ENCODE measurements at places on chromosomes 7 and 10.
A peak's percentile ranks its signal among the peaks of the same experiment; 100 is the strongest.

DNA sequence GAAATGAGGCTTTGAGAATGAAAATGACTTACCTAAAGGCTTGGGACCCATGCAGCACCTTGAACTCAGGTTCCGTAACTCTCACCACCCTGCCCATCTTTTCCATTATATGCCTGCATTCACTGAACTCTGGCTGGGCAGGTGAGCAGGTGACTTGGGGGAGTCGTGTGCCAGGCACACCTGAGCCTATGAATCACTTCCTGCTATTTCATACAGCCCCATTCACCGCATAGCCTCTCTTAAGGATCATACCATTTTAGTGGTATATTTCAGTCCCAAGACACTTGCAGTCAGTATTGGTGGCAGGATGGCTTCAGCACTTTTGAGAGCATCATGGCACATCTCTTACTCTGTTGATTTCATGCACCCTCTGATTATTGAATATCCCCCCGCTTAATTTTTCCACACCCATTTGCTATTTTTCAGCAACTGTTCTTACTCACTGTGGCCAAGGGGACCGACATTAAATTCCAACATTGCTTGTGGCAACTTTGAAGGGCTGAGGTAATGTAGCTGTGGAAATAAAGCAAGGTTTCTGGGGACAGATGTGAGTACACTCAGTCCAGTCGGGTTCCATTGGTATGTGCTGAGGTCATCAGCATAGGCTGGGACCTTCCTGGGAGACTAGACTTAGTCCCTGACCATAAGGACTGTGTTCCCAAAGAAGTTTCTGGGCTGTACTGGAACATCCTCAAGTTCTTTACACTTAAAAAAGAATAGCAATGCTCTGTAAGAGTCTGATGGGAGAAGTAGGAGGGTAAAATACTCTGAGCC lies 39.8 kb upstream of the ZNF438 start:
- no peak for DNase-seq

- DNase-seq: no peak
These were observed 19.3 kb downstream of the AOC1 start for GRCh38 chr7:150871601-150872000.

- DNase-seq: no peak
These were observed 186.2 kb upstream of the BMPER start for GRCh38 chr7:33719059-33719581.

DNA sequence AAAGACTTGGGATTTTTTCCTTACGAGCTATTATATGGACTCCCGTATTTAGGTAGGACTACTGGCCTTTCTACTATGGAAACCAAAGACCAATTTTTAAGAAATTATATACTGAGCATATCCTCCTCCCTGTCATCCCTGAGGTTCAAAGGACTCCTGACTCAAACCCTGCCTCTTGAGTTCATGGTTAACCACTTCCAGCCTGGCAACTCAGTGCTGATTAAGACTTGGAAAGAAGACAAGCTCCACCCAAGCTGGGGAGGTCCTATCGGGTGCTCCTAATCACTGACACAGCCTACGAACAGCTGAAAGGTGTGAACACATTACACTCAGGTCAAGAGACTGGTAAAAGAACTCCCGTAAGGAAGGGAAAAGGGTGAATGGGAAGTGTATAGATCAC lies 66.8 kb downstream of the LYZL2 start:
- DNase-seq: peak; percentile 44

DNA sequence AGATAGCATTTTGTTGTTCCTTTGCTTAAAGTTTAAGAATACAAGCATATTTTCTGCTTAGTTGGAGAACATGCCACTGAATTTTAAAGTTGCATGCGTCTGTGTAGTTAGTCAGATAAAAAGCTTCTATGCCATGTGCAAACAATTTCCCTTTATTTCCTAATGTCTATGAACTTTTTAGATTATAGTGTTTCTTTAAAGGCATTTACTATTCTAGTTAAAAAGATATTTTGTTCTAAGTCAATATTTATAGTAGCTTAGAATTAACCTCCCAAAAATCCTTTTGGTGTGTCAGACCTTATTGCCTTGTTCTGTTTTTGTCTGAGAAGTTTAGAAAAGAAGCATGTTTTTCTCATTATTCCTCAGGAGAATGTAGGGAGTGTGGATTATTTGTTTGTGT lies 99.0 kb upstream of the GATA3 start:
- DNase-seq: no peak

DNA sequence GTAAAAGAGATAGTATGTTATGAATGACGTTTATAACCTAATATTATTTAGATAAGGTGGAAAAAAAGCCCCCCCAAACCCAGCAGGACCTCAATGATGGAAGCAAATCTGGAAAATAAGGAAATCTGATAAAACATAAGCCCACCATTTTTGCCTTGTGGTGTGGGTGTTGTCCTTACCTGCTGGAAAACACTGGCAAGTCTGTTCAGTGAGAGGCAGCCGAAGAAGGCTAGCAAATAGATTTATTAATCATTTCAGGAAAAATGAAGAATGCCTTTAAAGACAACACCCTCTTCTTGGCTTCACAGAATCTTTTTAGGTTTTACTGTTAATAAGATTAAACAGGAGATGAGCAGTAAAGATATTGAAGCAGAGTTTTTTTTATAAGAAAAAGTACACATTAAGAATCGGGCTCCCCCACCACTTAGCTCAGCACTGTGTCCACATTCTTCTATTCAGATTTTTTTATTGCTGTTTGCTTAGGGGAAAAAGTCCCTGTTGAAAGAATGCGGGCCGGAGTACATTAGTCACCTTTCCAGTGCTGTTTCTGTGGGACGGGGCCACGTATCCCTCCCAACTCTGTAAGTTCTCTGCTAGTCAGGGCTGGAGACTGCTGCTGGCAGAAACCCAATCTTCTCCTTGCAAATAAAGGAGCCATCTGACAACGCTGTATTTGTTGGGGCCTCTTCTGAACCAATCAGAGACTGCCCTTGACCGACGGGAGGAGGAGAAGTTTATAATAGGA lies 104.1 kb downstream of the EVX1 start:
- no peak for DNase-seq

All from stimulated activated CD8-positive, alpha-beta memory T cell treated with anti-CD3 and anti-CD28 coated beads, Interleukin-4, amount 100 ng/mL, for 48 hours (primary cell).